ENCODE measurements at places on chromosomes 3 and 15. TPM values are rescaled to one million over a fixed set of nuclear protein-coding genes. Genes with fewer than 3 reads are reported as not detected.

IL5RA gene
- 0.28 TPM for total RNA-seq

SCG5 gene
- 1.2 TPM for total RNA-seq

GRCh38 chr15:75043509-75044257 lies 20.3 kb downstream of the PPCDC start:
- no peak for DNase-seq

DNA sequence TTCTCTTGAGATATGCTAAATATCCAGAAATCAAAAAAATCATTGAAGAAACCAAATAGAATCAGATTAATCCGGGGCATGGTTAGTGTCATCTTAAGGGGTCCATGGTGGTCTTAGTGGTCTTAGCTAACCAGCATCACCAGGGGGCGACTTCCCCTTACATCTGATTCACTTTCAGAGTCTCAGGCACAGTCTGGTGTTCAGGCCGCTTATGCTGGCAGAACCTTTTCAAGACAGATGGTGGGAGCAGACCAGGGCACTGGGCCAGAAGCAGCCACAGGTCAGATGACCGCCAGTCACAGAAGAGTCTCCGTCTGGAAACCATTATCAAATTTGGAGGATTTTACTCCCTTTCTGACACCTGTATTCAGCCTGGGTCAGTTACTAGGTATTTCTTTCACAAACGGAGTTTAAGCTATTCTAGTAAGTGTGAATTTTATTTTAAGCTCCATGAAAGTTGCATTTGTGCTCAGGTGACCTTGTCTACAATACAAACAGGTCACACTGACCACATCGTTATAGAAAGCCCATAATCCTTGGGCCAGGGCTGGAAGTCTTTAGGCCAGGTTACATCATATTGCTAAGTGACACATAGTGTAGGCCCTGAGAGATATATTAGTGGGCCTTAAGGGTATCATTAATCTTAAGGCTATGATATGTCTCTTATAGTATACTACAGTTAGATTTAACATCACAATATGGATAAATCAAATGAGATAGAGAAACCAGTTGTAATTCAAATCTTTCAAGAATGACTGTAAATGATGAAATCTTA lies 365.5 kb downstream of the GBE1 start:
- DNase-seq = no peak

DNA sequence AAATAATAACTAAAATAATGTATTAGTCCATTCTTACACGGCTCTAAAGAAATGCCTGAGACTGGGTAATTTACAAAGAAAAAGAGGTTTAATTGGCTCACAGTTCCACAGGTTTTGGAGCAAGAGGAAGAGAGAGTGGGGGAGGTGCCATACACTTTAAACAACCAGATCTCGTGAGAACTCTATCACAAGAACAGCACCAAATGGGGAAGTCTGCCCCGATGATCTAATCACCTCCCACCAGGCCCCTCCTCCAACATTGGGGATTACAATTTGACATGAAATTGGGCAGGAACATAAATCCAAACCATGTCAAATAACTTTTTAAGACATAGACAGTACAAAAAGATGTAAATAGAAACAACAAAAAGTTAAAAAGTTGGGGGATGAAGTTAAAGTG lies 63.2 kb downstream of the ILDR1 start:
- no peak for DNase-seq
